ENCODE measurements at places on chromosomes 13 and 19.

DNA sequence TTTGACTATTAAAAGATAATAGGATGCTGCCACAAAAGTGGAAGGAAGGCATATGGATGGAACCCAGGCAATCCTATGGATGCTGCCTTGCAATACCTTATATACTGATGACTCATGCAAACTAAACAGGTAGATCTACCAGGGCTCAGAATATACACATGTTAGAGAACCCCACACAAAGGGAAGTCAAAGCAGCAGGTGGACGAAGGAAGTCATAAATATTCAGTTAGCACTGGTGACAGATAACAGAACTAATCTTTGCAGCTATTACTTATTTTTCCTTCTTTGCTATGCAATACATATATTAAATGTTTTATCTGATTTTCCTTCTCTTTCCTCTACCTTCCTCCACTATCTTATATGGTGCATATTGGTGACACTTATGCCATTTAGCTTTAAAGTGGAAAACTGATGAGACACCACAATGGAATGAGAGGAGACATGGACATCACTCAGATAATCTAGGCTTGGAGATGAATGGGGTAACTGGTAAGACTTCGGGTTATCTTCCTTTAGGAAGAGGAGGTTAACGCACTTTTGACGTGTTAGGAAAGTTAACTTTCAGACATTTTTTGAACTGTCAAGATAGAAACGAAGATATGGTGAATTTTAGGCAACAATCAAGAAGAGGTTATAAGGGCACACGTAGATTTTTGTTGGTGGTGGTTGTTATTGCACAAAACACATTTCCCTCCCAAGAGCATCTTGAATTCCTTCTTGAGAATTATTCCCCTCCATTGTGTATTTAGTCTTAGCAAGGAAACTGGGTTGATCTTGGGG, 39.8 kb upstream of the MBNL2 start:
- DNase-seq, result no peak

DNA sequence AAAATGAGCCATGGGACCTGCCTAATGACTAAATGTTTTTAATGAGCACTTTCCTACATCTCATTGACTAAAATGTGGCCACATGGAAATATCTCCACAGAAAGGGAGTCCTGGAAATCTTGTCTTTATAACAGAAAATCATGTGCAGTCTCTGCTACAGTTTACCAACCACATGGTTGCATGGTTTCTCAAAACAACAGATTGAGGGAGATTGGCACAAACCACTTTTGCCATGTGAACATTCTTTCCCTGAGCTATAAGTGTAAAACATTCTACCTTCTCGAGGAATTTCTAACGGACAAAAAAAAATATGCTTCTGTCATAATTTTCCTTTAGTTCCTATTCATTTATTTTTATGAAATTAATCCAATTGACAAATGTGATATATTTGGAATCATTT, 218.9 kb upstream of the SLITRK5 start:
- DNase-seq, result no peak

DNA sequence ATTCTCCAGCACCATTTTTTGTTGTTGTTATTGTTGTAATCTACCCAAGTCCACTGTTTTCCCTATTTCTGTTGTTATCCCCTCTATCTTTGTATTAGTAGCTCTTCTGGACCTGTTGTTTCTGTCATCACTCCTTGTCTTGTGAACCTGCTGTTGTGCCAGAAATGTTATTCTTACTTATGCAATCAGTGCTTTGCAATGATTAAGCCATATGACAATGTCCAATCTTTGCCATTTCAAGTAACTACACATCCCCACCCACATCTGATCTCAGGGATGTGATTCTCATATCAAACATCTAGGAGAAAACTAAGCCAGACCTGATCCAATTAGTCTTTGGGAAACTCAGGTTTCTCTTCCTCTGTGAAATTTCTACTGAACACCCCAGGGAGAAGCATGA, 472.6 kb upstream of the KLHL1 start:
- no peak for DNase-seq

DNA sequence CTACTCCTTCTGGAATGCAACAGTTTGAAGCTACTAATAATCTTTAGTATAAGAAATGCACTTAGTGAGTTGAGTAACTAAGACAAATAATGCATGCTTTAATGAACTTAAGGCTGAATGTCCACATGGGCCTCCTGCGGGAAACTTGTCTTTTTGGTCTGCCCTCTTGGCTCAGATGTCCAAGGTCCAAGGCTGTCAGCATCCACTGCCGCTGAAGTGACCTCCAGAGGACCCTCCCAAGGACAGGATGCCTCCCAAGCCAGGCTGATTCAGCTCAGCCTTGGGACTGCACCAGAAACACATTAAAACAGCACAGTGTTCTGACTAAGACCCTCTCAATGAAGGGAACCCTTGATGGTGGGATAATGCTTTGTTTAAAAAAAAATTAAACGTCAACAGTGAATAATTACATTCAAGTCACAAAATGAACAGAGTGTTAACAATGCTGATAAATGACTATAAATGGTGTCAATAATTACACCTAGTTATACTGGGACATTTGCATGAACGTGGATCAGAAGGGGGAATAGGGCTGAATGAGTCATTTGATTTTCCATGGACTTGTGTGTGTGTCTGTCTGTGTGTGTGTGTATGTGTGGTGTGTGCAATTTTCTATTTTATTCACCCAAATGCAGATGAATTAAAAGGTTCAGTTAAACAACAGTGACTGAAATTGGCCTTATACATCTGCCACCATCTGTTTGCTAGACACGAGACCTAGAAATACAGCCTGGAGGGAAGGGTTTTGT, 150.5 kb downstream of the COL4A1 start:
- no peak for DNase-seq

- no peak for DNase-seq
These were observed 13.0 kb upstream of the SOX1 start for GRCh38 chr13:112053744-112054615.

- DNase-seq, result no peak
These were observed 413.9 kb downstream of the MZT1 start for GRCh38 chr13:72313546-72313945.

GRCh38 chr13:97369261-97369893, 64.6 kb upstream of the RAP2A start:
- no peak for DNase-seq

- no peak for DNase-seq
These were observed 787.8 kb downstream of the LIG4 start for GRCh38 chr13:107427536-107427935.

DNA sequence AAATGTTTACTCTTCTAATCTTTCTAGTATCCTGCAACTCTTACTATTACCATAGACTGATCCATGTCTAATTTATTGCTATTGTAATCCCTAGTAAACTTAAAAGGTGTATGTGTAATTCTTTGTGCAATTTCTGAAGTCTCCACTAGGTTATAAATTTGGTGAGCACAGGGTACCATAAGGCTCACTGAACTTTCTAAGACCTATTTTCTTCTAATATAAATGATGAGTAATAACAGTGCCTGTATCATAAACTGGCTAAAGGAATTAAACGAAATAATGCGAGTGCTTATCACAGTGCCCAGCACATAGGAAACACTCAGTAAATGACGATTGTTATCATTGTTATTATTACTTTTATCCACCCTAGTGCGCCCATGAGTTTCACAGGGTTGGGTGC, 119.1 kb downstream of the KLF12 start:
- DNase-seq, result no peak

- DNase-seq, result no peak
These were observed 114.1 kb downstream of the TNFSF13B start for GRCh38 chr13:108383667-108384066.
